ENCODE measurements at places on chromosomes 5 and 9.

DNA sequence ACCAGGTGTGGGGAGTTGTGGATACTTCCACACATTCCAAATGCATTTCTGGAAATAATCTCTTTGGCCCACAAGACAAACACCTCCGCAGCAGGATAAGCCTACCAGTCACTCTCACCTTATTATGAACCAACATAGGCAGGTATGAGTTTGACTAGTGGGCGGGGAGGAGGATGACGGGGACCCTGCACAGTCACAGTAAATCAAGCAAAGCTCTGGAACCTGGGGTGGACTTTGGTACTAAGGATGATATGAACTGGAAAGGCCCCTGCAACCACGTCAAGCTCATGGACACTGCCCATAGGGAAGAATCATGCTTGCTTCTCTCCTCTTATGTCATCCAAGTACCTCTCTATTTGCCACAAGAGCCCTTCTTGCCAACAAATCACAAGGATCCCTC, 259.4 kb downstream of the HSPA4 start:
- DNase-seq, result no peak

DNA sequence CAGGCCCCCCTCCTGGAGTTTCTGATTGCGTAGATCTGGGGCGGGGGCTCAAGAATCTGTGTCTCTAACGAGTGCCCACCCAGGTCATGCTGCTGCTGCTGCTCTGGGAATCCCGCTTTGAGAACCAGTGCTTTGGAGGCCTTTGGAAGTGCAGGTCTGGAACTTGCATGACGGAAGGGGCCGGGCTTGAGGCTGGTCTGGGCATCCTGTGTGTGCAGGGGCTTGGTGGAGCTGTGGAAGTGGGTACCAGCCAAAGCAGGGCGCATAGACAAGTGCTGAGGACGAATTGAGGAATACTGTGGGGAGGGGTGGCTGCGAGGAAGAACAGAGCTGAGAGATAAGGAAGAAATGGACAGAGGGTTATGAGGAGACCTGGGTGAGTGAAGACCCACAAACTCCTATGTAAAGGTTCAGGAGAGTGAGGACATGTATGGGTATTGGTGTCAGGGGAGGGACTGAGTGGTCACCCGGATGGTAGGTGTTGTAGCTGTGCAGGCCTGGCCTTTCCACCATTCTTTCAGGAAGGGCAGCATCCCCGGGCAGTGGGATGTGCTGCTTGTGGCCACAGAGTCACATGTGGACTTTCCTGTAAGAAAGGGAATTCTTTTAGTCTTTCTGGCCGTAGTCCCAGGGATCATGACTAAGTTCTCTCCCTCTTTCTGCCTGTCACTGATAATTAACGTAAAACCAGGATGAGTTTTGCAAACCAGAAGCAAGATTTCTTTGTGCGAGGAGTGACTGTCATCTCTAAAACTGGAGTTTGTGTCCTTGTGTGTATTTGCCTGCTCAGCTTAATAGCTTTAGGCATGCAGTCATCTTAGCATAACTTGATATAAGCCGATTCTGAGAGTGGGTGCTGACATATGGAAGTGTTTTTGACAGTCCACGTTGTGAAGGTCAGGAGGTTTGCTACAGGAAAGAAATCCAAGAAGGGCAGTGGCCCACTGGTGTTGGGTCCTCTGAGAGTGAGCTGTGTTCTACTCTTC, 43.3 kb upstream of the TJP2 start:
- no peak for DNase-seq

GRCh38 chr9:86526021-86526420, 171.8 kb upstream of the TUT7 start:
- DNase-seq, result no peak

DNA sequence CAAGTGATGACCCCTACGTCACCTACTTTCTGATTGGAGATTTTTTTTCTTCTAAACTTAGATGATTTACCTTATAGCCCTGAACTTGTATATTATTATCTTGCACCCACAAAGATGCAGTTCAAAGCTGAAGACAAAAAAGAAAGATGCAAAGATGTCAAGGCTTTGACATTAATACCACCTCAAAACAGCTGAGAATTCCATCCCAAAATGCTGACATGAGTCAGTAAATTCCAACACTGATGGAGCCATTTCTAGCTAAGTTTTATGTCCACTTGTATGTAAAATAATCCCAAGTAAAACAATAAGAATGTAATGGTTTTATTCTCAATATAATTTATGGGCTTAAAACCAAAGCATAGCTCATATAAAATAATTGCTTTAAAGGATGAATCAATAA, 91.5 kb upstream of the CDH9 start:
- no peak for DNase-seq

GRCh38 chr5:152259702-152260101, 145.4 kb downstream of the NMUR2 start:
- no peak for DNase-seq

GRCh38 chr5:92470770-92471169, 1087.7 kb upstream of the ARRDC3 start:
- no peak for DNase-seq

GRCh38 chr9:101727612-101728524, 10.6 kb downstream of the GRIN3A start:
- no peak for DNase-seq

- DNase-seq, result no peak
Observed at GRCh38 chr5:75681125-75681830, 36.0 kb downstream of the POC5 start.

DNA sequence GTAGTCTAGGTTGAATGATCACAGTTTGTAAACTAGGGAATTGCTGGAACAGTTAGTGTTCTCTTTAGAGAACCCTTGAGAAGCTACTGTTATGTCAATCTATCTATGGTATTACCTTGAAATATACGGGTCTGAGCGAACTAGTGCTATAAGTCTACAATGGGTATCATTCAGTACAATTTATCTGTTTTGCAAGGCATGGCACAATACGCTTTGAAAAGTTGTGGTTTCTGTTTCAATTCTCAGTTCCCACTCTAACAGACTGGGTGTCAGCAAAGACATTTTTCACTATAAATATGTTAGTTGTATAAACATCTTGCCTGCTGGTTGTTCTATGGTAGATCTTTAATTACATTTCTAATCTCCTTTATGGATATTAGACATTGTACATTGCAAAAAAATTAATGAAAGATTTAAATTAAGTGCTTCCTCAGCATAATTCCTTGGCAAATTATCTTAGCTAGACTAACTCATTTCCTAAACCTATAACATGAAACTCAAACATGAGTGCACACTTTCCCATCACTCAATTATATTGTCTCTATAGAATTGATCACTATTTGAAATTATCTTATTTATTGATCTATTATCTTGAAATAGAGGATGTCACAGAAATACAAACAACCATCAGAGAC, 24.9 kb upstream of the SLCO6A1 start:
- no peak for DNase-seq

GRCh38 chr9:93198838-93199625, 15.1 kb downstream of the WNK2 start:
- no peak for DNase-seq

- no peak for DNase-seq
Observed at GRCh38 chr9:113828221-113828620, 47.9 kb upstream of the ZNF618 start.
